ENCODE measurements at places on chromosomes 1 and 21.

GRCh38 chr21:45552696-45553391, 10.6 kb upstream of the SLC19A1 start:
- no peak for DNase-seq

GRCh38 chr1:181104790-181105133, 16.3 kb downstream of the IER5 start:
- no peak for DNase-seq

- no peak for DNase-seq
Observed at GRCh38 chr1:21775985-21776562, 6.9 kb downstream of the USP48 start.

DNA sequence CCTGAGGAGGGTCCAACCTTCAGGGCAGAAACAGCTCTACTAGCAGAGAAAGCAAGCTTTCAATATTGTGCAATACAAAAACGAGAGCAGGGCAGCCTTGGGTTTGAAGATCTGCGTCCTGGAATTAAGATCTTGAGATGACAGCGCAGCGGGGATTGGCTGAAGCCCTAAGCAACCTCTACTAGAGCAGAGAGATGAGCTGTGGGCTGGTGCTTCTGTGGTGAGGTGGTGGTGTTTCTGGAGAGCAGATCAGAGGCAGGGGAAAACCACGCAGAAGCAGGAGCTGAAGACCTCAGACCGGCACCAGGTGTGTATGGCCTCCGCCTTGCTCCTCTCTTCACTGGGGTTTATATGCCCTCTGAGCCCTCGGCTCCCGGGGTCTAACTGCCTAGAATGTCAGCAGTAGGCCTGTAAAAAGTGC, 12.5 kb downstream of the TRAF3IP3 start:
- no peak for DNase-seq

Measured in PC-9 (cell line).